ENCODE measurements at places on chromosomes 7 and 10.
A peak's percentile ranks its signal among the peaks of the same experiment; 100 is the strongest.

- no peak for DNase-seq
These were observed 11.1 kb downstream of the CCL24 start for GRCh38 chr7:75802552-75802821.

DNA sequence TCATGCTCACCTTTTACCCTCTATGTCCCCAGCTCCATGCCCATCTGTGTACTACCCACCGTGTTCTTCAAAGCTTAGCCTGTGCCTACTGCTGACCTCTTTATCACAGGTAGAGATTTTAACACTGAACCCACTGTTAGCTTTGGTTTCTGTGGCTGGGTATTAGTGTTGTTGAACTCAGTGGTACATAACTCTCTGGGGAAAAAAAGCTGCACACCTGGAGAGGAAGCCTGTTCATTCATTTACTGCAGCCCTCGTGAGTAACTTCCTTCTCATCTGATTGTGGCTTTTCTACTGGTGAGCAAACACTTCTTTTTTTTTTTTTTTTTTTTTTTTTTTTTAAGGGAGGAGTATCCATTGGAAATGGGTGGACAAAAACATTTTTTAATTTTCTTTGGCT, 326.3 kb downstream of the CCSER2 start:
- peak; percentile 23 for DNase-seq

DNA sequence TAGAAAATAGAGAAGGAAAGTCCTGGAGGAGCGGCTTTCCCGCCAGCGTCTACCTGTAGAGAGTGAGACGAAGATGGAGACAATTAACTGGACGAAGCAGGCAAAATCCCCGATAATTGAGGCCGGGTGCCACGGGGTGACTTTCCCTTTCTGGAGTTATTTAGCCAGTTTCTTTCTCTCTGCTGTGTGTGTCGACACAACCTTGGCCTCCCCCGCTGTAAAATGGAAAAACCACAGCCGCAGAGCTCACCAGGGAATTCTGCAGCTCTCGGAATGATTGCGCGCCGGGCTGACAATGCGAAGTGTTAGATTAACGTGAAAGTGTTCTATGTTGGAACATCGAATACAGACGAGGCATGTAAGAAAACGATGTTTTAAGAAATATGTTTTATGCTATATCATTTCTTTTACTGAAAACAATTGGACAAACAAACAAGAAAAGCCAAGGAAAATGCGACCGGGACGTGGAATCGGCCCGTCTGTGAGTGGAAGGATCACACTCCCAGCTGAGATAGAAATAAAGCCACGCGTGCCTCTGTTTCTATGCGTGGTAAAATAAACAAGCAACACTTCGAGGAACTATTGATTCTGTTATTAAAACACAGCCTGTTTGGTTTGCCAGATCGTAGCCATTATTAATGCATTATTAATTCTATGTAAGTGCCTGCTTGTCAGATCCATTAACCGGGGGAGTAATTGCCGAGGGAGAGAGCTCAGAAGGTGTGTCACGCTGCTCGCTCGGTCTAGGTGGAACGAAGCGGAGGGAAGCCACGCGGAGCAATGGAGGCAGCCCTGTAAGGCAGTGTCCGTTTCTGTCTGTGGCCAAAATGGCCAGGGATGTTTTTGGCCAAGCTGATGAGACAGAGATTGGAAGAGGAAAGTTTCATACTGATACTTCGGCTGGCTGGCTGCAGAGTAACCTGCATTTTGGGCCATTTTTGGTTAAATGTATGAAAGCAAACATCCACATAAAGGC, 129.4 kb downstream of the DNAJB6 start:
- no peak for DNase-seq

DNA sequence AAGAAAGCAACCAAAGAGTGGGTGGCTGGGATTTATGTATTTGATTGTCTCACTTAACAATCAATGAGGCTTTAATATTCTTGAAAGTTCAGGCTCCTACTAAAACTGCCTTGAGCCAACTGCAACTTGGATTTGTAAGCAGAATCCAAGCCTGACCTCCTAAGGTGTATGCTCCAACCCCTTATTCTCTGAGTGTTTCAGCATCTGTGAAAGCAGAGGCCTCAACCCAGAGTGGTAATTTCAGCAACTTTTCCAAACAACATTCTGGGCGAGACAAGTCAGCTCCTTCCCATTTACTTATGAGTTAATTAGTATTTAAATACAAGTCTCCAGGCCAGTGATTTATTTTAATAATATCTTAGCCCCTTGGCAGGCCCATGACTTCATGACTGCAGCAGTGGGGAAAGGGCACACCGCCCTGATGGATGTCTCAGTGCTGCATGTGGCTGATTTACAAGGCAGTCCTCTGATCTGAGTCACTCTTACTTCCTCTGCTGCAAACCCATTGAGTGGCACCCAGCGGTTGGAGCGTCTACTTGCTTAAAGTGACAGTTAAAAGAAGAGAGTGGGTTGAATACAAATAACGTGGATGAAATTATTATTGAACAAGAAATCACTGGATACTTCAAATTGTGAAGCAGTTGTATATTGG, 209.1 kb downstream of the TRIL start:
- DNase-seq, result no peak

DNA sequence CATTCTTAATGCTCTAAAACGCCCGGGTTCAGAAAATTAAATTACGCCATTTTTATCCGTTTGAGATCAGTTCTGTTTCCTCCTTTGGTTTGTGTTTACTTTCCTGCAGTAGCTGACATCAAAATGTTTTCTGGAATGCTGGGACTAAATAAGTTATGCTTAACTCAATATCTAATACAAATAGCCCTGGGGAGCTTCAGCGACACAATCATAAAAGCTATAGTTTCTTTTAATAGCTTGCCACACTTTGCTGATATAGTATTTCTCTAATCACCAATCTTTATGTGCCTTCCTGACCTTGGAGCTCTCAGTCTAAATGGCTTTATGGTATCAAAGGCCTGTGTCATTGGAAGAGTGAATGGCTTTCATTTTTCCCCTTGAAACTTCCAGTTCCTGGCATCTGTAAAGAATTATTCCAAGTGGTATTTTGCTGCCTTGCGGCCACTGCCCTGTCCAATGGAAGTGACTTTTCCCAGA, 202.7 kb downstream of the HDAC9 start:
- DNase-seq, result no peak
